ENCODE measurements at places on chromosomes 4 and X. TPM values are rescaled to one million over a fixed set of nuclear protein-coding genes. Genes with fewer than 3 reads are reported as not detected.

MFSD8 gene
- 23.4 TPM for total RNA-seq

TEC gene
- 1.6 TPM for total RNA-seq

PRMT9 gene
- total RNA-seq = 6.9 TPM

- H3K27ac ChIP-seq = no peak overlapping the region
- no peaks in the 10 kb centered on the region for H3K36me3 ChIP-seq
Observed at GRCh38 chr4:117545039-117545438, 459.7 kb upstream of the TRAM1L1 start.

- DNase-seq = no peak
- H3K4me1 ChIP-seq = no peaks in the 10 kb centered on the region
- H3K4me3 ChIP-seq = no peak overlapping the region
- no peaks in the 10 kb centered on the region for H3K27me3 ChIP-seq
- H3K36me3 ChIP-seq = no peaks in the 10 kb centered on the region
- no peak overlapping the region for H3K27ac ChIP-seq
Observed at GRCh38 chr4:96315815-96316214, 475.9 kb downstream of the PDHA2 start.

DNA sequence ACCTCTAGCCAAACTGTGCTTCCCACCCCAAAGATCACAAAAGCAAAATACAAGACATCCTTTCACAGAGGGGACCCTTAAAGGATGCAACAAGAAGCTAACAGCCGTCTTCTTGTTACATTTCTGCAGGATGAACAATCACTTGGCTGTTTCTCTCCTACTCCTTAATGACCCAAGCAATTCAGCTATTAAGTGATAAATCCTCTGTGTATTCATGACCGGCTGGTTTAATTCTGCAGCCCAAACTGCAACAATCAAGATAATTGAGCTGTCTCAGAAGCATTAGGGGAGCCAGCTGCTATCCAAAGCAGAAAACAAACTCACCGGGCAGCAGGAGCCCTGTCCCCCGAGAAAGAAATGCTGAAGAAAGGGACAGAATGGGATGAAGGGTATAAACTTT is 85.9 kb upstream of the ACSL4 start:
- H3K4me3 ChIP-seq = no peak overlapping the region
- no peak overlapping the region for H3K27ac ChIP-seq
- no peaks in the 10 kb centered on the region for H3K36me3 ChIP-seq
- DNase-seq = no peak
- H3K4me1 ChIP-seq = no peaks in the 10 kb centered on the region

- no peak overlapping the region for H3K27ac ChIP-seq
- H3K4me3 ChIP-seq = no peak overlapping the region
- no peaks in the 10 kb centered on the region for H3K4me1 ChIP-seq
- H3K27me3 ChIP-seq = no peaks in the 10 kb centered on the region
- H3K36me3 ChIP-seq = no peaks in the 10 kb centered on the region
- no peak for DNase-seq
Observed at GRCh38 chr4:6747294-6748051, 31.5 kb downstream of the BLOC1S4 start.

DNA sequence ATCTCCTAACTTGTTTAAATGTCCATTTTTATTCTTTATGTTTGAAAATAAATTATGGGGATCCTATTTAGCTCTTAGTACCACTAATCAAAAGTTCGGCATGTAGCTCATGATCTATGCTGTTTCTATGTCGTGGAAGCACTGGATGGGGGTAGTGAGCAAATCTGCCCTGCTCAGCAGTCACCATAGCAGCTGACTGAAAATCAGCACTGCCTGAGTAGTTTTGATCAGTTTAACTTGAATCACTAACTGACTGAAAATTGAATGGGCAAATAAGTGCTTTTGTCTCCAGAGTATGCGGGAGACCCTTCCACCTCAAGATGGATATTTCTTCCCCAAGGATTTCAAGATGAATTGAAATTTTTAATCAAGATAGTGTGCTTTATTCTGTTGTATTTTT is 27.6 kb downstream of the NUDT6 start:
- no peaks in the 10 kb centered on the region for H3K27me3 ChIP-seq
- H3K27ac ChIP-seq = no peak overlapping the region
- H3K36me3 ChIP-seq = no peaks in the 10 kb centered on the region
- no peak for DNase-seq

Data from CD8-positive, alpha-beta memory T cell (primary cell).